SK-N-SH treated with all-trans-retinoic acid at 6 μM for 48 hours (cell line): ENCODE measurements at places on chromosomes 11 and 22.

GRCh38 chr11:109071712-109072524, 350.1 kb upstream of the C11orf87 start:
- ATAC-seq, result peak; percentile 65

DNA sequence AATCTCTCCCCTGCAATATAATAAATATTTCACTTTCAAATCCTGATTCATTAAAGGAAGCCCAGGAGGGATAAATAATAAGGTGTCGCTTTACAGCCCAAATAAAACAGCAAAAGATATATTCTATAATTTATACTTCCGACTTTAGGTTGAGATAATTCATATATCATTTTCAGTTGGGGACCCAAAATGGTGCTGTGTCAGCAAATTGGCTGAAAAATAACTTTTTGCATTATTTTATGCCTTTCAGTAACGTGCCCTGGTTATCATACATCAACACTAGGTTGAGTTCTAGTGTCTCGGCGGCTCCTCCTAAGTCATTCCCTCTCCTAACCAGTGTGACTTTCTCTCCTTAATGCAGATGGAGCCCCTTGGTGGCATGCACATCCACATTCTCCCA, 278.2 kb downstream of the NXPE2 start:
- ATAC-seq, result no peak

GRCh38 chr11:121829159-121829643, 286.8 kb downstream of the BLID start:
- ATAC-seq, result peak; percentile 96

DNA sequence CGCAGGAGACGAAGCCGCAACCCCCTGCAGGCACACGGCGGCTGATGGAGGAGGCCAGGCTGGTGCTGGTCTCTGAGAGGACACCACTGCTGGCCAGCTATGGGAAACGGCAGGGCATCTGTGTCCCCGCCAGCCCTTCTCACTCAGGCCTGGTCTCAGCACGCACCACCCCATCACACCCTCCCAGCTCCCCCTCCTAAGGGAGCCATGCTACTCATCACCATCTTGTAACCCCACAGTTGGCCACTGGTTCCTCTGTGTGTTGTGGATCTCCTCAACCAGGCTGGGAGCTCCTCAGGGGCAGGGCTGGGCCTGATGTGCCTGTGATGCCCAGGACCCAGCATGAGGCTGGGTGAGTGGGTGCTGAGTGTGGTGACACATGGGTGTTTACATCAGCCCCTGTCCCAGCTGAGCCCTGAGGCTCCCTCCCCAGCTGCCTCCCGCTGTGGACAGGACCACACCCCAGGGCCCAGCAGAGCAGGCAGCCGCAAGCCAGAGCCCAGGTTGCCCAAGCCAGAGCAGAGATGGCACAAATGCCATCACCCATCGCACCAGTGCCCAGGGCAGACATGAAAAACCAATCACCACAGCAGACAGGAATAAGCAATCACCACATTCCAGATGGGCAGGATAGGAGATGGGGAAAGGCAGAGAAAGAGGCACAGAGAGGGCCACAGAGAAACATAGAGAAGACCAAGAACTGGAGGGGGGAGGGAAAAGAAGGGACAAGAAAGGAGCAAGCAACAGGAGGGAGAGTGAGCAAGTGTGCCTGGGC, 8.2 kb downstream of the ARVCF start:
- ATAC-seq, result no peak

GRCh38 chr22:39458444-39459083, 1.8 kb downstream of the MGAT3 start:
- ATAC-seq, result no peak

DNA sequence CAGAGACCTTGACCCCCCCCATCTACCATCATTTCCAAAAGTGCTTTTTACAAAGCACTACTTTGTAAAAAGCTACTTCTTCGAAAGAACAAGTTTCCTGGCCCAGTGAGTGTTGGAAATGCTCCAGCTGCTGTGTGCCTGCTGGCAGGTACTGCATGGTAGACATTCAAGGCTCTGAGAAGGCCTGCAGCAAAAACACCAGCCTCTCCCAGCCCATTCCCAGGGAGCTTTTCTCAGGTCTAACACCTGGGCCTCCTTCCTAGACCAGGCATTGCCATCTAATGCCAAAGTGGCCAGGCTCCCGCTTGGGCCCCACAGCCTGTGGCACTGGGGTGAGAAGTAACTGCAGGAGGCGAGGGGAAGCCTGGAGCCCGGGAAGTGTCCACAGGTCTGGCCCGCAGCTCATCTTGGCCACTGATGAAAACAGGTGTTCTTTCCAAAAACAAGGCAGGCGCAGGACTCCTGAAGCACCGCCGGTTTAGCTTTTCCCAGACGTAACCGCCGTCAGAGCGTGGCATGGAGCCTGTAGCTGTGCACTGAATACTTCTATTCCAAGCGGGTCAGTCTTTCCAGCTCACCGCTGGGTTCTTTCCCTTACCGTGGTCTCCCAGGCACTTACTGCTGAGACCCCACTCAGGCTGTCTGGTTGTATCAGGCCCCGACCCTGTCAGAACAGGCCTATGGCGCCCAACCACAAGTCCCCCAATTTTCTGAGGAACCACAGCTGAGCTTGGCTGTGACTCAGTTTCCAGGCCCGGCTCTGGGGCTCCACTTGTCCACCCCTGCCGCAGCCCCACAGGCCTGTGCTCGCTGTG, 1.2 kb upstream of the TCIRG1 start:
- ATAC-seq, result no peak

GRCh38 chr11:8296038-8296649, 32.5 kb upstream of the LMO1 start:
- ATAC-seq, result no peak

GRCh38 chr22:41782751-41783150, 17.7 kb upstream of the CCDC134 start:
- no peak for ATAC-seq

DNA sequence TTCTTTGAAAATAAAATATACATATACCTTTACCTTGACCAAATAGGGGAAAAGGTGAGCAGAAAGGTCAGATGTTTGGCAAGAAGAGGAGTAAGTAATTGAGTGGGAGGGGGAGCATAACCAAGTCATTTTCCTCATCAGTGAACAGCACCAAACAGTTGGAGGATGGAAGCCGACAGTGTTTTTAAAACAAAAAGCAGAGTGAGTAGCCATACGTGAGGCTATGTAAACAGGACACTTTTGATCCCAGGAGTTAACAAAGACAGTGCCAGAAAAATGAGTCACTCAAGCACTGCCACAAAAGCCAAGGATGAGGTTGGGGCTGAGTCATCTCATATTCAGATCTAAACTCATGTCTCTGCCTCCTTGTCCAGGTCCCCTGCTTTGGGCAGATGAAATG, 734.7 kb downstream of the KCNA4 start:
- ATAC-seq, result peak; percentile 95

- ATAC-seq, result peak; percentile 92
Observed at GRCh38 chr11:111793863-111794262, 27.7 kb upstream of the PPP2R1B start.

- ATAC-seq, result no peak
Observed at GRCh38 chr11:44631831-44632230, 66.4 kb downstream of the CD82 start.

GRCh38 chr11:88604260-88604659, 266.7 kb upstream of the CTSC start:
- ATAC-seq, result no peak

DNA sequence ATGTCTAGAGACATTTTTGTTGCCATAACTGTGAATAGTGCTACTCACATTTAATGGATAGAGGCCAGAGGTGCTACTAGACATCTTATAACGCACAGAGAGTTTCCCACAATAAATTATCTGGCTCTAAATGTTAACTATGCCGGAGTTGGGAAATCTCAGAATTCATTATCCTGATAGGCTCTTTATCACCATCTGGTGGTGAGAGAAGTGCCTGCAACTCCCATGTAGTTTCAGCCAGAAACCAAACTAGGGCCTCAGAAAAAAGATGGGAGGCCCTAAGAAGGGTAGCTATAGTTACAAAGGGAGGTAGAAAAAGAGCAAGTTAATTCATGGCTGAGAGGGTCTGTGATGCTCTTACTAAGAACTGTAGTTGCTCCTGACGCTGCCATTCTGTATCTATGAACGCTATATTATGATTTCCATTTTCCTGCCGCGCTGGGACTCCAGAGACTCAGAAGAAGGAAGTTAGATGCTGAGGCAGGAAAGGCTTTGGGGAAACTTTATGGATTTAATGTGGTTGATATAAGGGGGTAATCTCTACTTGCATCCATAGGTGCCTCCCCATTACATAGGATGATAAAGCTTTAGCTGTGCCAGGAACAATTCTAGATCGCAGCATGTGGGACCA, 22.9 kb upstream of the MRPL17 start:
- peak; percentile 82 for ATAC-seq

DNA sequence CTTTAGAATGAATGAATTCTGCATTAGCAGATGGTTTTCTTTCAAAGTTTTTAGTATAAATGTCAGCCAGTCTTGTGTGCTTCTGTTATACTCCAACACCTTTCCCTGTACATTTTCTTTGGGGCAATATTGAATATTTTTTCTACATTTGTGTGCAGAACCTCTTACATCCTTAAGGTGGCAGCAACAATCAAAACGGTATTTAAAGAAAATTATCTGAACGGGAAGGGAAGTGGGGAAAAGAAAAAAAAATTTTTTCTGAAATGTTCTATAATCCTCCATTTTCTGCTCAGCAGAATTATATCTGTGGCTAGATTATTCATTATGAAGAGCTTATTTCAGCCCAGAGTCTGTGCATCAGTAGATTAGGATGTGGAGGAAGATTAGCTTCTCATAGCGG, 347.3 kb upstream of the RAG2 start:
- no peak for ATAC-seq

- no peak for ATAC-seq
Observed at GRCh38 chr11:112842151-112842550, 119.1 kb upstream of the NCAM1 start.

GRCh38 chr11:112885744-112886433, 75.3 kb upstream of the NCAM1 start:
- no peak for ATAC-seq

- ATAC-seq, result no peak
Observed at GRCh38 chr22:44907765-44908737, 101.8 kb downstream of the PHF21B start.

DNA sequence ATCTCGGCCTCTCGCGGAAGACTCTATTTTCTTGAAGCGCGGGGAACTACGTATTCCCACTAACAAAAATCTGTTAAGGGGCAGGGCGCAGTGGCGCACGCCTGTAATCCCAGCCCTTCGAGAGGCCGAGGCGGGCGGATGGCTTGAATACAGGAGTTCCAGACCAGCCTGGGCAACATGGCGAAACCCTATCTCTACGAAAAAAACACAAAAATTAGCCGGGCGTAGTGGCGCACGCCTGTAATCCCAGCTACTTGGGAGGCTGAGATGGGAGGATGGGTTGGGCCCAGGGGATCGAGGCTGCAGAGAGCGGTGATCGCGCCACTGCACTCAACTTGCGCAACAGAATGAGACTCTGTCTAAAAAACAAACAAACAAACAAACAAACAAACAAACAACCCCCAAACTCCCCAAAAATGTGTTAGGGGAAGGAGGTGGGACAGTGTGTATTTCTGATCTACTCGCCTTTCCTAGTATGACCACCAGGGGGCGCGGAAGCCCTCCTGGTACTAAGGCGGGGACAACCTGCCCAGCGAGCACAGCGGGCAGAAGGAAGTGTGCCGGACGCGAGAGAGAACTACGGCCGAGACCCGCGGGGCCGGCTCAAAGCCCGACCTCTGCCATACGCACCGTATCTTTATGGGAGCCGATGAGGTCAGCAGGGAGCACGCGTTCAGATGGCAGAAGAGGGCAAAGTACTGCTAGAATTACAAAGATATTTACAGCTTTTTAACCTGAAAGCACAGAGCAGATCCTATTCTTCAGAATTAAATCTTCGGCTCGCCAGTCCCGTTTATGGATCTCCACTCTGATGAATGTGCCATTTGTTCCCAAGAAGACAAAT, 1.3 kb upstream of the STX3 start:
- peak; percentile 79 for ATAC-seq

DNA sequence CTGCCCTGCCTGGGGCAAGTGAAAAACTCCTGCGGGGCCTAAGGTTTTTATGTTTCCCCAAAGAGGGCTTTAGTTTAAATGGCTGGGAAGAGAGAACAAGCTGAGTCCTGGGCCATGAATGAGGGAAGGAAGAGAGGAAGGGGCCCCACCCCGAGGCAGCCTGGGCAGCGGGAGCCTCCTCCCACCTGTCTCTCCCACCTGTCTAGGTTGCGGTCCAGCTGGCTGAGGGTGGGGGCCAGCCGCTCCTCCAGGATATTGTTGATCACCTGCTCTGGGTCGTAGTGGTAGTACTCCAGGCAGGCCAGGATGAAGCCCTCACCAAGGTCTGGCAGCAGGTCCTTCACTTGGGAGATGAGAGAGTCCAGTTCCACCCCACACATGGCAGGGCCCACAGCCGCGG, 34.6 kb downstream of the UQCR10 start:
- no peak for ATAC-seq

- no peak for ATAC-seq
Observed at GRCh38 chr22:45597460-45598192, 74.0 kb upstream of the ATXN10 start.

DNA sequence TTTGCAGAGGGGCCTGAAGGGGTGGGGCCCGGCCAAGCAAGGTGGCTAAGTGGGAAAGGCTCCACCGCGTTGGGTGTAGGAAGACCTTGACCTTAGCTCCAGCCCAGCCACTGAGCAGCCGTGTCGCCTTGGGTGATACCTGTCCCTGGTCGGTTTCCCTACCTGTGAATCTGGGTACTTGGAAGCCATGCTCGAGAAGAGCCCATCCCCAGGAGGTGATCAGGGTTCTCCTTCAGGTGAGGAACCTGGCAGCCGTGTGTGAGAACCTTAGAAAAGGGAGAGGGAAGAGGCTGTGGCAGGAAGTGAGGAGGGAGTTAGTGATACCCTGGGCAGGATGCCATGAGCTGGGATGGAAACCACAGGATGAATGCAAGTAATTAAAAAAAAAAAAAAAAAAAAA, 21.6 kb downstream of the PPARA start:
- peak; percentile 83 for ATAC-seq

DNA sequence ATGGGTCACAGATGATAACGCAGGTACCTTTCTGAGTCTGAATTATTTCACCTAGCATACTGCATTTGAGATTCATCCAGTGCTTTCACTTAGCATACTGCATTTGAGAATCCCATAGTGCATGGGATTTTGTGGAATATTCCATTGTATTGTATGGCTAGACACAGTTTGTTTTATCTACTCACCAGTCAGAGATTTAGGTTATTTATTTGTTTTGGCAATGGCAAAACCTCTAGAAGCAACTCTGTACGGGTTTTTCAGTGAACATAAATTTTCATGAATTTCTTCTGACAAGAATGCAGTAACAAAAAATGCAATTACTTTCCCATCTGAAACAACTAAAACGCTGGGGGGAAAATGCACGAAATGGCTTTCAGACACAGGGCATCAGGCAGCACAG, 24.3 kb downstream of the SCN4B start:
- ATAC-seq, result no peak
